H1 (cell line): ENCODE measurements at places on chromosomes 4 and X. TPM values are rescaled to one million over a fixed set of nuclear protein-coding genes. Genes with fewer than 3 reads are reported as not detected.

The ACTRT1 gene
- total RNA-seq: not detected in 2 replicates

The ELOVL6 gene
- total RNA-seq: 86.6 and 89.6 TPM in 2 replicates

The ARHGAP6 gene
- 0.63 and 0.82 TPM in 2 replicates for total RNA-seq

The GPR119 gene
- total RNA-seq: not detected in 2 replicates

The PAGE4 gene
- not detected in 2 replicates for total RNA-seq

The ESX1 gene
- total RNA-seq: not detected in 2 replicates

The SPATA4 gene
- total RNA-seq: not detected in 2 replicates

The NPNT gene
- 0.97 and 1.1 TPM in 2 replicates for total RNA-seq

The BEX1 gene
- total RNA-seq: 75.2 and 76.8 TPM in 2 replicates

The CFI gene
- not detected in 2 replicates for total RNA-seq

The EPHA5 gene
- total RNA-seq: 0.10 and 0.11 TPM in 2 replicates

The JCHAIN gene
- not detected in 2 replicates for total RNA-seq

The CENPVL2 gene
- 2.9 and 3.2 TPM in 2 replicates for total RNA-seq

The DAPP1 gene
- total RNA-seq: not detected in 2 replicates

The BTK gene
- 0.20 TPM in 1 of 2 replicates, not detected in the other for total RNA-seq

The GIMD1 gene
- not detected in 2 replicates for total RNA-seq

The CYSLTR1 gene
- total RNA-seq: 0.09 TPM in 1 of 2 replicates, not detected in the other

The NALF2 gene
- total RNA-seq: 15.6 and 16.1 TPM in 2 replicates

The GABRG1 gene
- total RNA-seq: 0.36 and 0.43 TPM in 2 replicates

The DMRTC1B gene
- not detected in 2 replicates for total RNA-seq

The CDKL5 gene
- total RNA-seq: 15.1 and 15.6 TPM in 2 replicates

The GAGE12F gene
- not detected in 2 replicates for total RNA-seq

The CAPN6 gene
- 10.6 and 10.8 TPM in 2 replicates for total RNA-seq

The SPARCL1 gene
- total RNA-seq: 0.48 and 0.78 TPM in 2 replicates

The ZNF141 gene
- total RNA-seq: 45.9 and 50.8 TPM in 2 replicates

The WDR17 gene
- 3.3 and 3.4 TPM in 2 replicates for total RNA-seq

The RAB39B gene
- total RNA-seq: 8.8 and 9.3 TPM in 2 replicates

The ADH4 gene
- not detected in 2 replicates for total RNA-seq

The GLRA2 gene
- not detected in 2 replicates for total RNA-seq

The RAB41 gene
- not detected in 2 replicates for total RNA-seq

The ADH1B gene
- not detected in 2 replicates for total RNA-seq

The PNMA6F gene
- total RNA-seq: 0.15 and 0.22 TPM in 2 replicates

The DMP1 gene
- 0.17 TPM in 1 of 2 replicates, not detected in the other for total RNA-seq

The GEMIN8 gene
- total RNA-seq: 18.2 and 19.9 TPM in 2 replicates

The GAB3 gene
- total RNA-seq: 1.2 and 1.5 TPM in 2 replicates

The TLR2 gene
- 1.3 and 1.5 TPM in 2 replicates for total RNA-seq

The TMSB15B gene
- total RNA-seq: 9.8 and 11.7 TPM in 2 replicates

The DUSP9 gene
- 0.63 and 1.1 TPM in 2 replicates for total RNA-seq

The F8A1 gene
- 26.8 and 30.2 TPM in 2 replicates for total RNA-seq

The GPM6B gene
- total RNA-seq: 123 and 132 TPM in 2 replicates

The SSX2 gene
- total RNA-seq: not detected in 2 replicates

The FREM3 gene
- 0.11 TPM in 1 of 2 replicates, not detected in the other for total RNA-seq

The FATE1 gene
- total RNA-seq: not detected in 2 replicates

The AMBN gene
- total RNA-seq: not detected in 2 replicates

The GYG2 gene
- 65.3 and 65.4 TPM in 2 replicates for total RNA-seq

The SRPX gene
- 10.4 TPM in 2 replicates for total RNA-seq

The VCX2 gene
- not detected in 2 replicates for total RNA-seq

The COL4A6 gene
- total RNA-seq: 10.4 and 11.8 TPM in 2 replicates

The FMR1NB gene
- not detected in 2 replicates for total RNA-seq

The ADAM29 gene
- total RNA-seq: not detected in 2 replicates

The BBS12 gene
- total RNA-seq: 2.6 TPM in 2 replicates

The NDST3 gene
- 0.60 and 0.71 TPM in 2 replicates for total RNA-seq

The RIPPLY1 gene
- not detected in 2 replicates for total RNA-seq

The HPSE gene
- 5.0 and 5.4 TPM in 2 replicates for total RNA-seq

The SLC6A8 gene
- total RNA-seq: 94.7 and 98.5 TPM in 2 replicates
